ENCODE measurements at places on chromosomes 16 and 17. TPM values are rescaled to one million over a fixed set of nuclear protein-coding genes. Genes with fewer than 3 reads are reported as not detected.

GRCh38 chr17:80213643-80213975 lies 6.5 kb downstream of the SGSH start:
- DNase-seq: no peak

- DNase-seq: no peak
Observed at GRCh38 chr16:86011532-86011931, 112.6 kb downstream of the IRF8 start.

DNA sequence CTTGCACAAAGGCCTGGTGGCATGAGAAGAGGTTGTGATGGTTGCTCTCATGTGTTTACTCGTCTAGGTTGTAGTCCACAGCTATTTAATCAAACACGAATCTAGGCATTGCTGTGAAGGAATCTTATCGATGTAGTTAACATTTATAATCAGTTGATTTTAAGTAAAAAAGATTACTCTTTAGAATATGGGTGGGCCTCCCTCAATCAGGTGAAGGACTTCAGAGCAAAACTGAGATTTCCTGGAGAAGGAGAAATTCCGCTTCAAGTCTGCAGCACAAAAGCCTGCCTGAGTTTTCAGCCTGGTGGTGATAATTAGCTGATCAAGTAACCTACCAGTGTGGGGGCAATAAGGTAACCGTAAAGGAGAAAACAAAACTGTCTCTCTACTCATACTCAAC lies 523.6 kb downstream of the GRIN2A start:
- DNase-seq: no peak

Gene PRSS8
- 27.4 TPM for total RNA-seq

DNA sequence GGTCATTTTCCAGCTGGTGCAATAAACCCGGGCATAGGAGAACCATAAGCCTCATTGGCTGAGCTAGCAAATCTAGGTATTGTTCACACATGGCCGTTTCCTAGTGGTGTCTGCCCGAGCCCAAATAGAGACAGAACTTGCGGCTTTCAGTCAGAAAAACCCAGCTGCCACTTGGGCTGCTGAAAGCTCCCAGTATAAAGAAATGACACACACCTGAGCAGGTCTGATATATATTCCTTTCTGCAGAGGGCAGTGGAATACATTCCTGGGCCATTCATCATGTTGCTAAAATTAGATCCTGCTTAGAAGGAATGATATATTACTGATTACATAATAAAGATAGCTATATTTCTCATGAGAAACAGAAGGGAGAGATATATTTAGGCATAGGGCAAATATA lies 83.9 kb upstream of the IRX5 start:
- DNase-seq: no peak

DNA sequence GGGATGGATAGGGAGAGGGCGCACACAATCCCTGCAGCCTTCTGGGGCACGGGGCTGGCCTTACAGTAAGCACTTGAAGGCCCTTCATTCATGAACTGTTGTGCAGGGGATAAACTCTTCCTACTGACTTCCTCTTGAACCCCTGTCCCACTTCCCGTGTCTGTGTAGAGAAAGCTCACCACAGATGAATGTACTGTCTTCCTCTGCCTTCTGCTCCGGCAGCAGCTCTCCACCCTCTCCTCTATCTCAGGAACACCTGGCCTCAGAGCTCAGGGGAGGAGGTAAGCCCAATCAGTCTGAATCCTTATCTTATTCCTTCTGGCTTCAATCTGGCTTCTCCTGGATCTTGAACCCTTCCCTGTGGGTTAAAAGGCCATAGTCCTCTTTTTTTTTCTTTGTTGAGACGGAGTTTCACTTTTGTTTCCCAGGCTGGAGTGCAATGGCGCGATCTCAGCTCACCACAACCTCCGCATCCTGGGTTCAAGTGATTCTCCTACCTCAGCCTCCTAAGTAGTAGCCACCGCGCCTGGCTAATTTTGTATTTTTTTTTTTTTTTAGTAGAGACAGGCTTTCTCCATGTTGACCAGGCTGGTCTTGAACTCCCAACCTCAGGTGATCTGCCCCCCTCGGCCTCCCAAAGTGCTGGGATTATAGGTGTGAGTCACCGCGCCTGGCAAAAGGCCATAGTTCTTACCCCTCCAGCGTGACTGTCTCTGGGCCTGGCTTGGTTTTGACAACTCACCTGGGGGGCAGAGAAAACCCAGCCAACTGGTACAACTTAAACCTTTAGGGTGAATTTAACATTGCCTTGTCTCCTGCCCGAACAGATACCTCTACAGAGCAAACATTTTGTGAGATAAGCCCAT lies 7.2 kb upstream of the SLC52A1 start:
- DNase-seq: no peak

DNA sequence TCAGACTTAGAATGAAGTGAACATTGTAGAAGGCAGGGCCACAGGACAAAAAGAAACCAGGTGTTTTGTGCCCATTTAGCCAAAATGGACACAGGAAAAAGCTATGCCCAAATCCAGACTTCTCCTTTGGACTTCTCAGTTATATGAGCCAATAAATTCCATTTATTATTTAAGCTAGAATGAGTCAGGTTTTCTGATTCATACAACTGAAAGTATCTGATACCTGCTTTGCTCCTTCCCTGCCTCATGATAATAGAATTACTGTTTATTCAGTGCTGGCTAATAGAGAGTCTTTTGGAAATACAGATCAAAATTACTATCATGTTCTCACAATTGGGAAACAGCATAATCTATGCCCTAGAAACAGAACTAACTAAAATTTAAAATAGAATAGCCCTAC lies 8.7 kb upstream of the CPD start:
- DNase-seq: no peak

DNA sequence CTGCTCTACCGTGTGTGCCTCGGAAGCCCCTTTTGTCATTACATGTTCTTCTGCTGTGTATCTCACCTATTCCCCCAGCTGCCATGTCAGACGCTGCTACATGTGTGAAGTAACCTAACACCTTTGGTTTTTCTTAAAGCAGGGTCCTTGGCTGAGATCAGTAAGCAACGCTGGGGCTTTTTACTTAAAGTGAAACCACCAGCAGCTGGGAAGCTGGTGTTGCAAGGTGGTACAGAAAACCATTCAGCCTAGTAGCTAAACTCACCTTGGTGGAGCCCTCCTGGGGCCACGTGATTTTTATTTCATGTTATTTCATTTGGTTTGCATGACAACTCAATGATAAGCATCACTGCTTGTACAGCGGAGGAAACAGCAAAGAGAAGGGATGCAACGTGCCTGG lies 62.6 kb downstream of the PLCG2 start:
- no peak for DNase-seq

DNA sequence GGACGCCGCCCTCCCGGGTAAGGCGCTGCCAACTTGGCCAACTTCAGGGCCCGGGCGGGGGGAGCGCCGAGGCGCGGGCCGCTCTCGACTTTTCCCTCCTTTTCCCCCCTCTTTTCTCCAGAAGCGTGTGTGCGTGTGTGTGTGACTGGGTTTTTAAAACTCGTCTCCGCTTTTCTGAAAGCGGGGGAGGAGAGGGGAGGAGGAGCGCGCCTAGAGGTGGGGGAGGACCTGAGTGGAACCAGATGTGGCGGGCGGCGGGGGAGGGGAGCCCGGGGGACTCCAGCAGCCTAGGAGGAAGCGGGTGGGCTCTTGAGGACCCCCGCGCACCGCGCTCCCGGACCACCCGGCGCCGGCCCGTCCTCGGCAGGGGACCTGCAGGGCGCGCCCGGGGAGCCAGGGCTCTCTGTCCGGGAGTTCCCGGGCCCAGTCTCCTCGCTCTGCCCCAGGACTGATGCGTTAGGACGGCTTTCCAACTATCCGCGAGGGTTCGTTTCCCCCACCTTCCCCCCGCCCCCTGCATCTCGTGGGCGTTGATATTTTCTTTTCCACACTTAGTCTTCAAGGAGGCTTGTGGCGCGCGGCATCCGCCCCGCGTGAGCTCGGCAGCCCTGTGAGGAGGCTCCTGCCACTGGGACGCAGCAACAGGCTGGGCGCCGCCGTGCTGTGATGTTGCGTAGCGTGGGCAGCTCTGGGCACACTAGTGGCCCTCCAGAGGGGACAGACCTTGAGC lies 599 bp downstream of the MRC2 start:
- DNase-seq: no peak

Gene GLIS2
- 2.2 TPM for total RNA-seq

- no peak for DNase-seq
Observed at GRCh38 chr17:66767154-66767933, 67.6 kb upstream of the CACNG5 start.

Gene TOM1L1
- total RNA-seq: 81.2 TPM

DNA sequence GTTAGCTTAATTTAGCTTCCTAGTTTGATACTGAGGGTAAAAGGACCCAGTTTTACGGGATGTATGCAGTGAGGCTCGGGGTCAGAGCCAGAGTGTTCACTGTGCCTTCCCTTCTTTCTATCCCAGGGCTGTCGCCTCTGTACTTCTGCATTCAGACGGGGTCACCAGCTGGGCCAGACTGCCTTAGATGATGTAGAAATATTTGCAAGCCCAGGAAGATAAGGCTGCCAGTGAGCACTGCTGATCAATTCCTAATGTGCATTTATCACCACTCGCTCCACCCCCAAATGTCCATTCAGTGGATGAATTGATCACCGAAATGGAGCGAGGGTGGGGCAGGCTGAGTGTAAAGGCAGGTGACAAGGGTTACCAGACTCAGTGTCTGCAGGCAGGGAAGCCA lies 9.1 kb downstream of the SHISA6 start:
- DNase-seq: no peak

Gene PLK1
- total RNA-seq: 92.5 TPM

GRCh38 chr17:75088465-75089417 lies 987 bp downstream of the SLC16A5 start:
- DNase-seq: no peak

DNA sequence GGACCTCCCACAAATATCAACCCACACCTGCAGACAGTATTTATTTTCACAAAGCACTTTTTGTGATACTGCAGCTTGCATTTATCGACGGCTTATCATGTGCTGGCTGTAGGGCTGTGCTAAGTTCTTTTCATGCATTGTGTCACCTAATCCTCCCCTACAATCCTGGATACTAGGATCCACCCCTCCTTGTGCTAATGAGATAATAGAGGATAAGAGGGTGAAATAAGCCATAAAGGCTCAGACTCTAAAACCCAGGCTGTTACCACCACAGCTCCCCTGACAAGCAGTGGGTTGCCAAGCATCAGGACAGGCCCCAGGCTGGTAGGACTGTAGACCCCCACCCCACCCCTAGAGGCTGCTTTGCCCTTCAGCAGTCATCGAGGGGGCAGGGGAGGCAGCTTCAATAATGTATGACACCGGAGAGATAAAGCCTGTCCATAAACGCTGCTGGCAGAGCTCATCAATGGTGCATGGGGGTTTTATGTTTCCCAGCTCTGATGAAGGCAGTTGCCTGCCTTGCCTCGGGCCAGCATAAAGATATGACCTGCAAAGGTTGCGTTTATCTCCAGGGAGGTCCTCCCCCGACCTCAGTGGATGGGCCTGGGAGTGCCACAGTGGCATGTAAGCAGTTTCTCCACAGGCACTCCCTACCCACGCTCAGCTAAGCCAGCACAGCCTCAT lies 73.9 kb upstream of the C16orf82 start:
- no peak for DNase-seq

Gene HOXB3
- 49.9 TPM for total RNA-seq

Measured in epithelial cell of proximal tubule (primary cell).